ENCODE measurements at places on chromosomes 5 and 9. TPM values are rescaled to one million over a fixed set of nuclear protein-coding genes. Genes with fewer than 3 reads are reported as not detected.

DNA sequence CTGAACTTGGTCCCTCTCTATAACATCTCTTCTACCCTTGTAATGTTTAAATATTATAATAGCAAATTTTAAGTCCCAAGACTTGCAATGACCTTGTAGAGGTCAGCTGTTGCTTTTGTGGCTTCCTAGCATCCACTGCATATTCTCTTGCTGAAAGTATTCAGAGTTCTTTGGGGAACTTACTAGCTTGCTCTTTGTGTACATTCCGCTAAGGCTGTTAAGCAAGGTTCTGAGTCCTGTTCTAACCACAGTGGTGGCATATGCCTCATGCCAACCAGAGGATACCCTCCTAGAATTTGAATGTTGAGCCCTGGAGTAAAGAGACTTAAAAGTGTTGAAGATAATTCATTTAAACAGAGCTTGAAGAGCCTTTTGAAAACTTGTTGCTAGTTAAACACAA lies 570.9 kb downstream of the TLE1 start:
- H3K27me3 ChIP-seq: no peaks in the 10 kb centered on the region
- no peaks in the 10 kb centered on the region for H3K36me3 ChIP-seq
- H3K27ac ChIP-seq: no peak overlapping the region
- H3K4me1 ChIP-seq: no peaks in the 10 kb centered on the region
- DNase-seq: no peak
- H3K4me3 ChIP-seq: no peak overlapping the region

- H3K27ac ChIP-seq: peak overlapping the region; percentile 55
- no peaks in the 10 kb centered on the region for H3K27me3 ChIP-seq
- H3K4me1 ChIP-seq: no peaks in the 10 kb centered on the region
- no peak for DNase-seq
Measured at GRCh38 chr5:65808251-65808741, 86.3 kb downstream of the NLN start.

The GRM6 gene
- total RNA-seq: not detected

GRCh38 chr9:137029058-137029936 lies 1.3 kb upstream of the ABCA2 start:
- no peaks in the 10 kb centered on the region for H3K27me3 ChIP-seq
- H3K27ac ChIP-seq: no peak overlapping the region
- peak; percentile 87 for DNase-seq
- H3K36me3 ChIP-seq: no peaks in the 10 kb centered on the region
- peaks cover 17% of the 10 kb centered on the region for H3K4me1 ChIP-seq

DNA sequence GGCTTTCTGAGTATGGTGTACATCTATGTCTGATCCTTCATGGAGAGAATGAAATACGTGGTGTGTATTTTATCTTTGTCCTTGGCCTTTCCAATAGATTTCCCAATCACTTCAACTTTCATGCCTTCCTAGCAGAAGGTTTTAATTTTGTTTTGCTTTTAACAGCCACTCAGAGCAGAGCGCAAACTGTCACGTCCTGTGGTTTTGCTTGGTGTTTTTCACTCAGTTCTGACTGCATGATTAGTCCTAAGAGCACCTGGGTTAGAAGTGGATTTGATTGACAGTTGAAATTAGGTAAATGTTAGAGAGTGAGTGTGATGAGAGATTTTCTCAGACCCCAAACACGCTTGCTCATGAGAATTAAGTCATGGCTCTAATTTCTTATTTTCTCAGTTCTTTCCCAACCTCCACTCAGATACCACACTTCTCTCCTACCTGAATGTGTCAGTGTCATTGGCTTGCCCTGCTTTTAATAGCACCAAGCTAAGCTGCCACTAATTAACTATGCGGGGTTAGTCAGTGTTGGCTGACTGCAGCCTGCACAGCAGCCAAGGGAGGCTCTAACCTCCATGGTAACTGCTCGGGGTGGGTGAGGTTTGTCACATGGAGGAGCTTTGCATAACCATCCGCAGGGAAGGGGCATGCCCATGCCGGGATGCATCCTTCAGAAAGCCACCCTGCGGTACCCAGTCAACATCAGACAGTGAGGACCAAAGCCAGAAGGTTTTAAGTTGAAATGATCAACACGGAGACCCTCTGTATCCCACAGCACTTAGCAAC lies 173.4 kb downstream of the NR3C1 start:
- no peak overlapping the region for H3K27ac ChIP-seq
- H3K27me3 ChIP-seq: no peaks in the 10 kb centered on the region
- H3K4me3 ChIP-seq: no peak overlapping the region

GRCh38 chr5:178590141-178590923 lies at the start of gene COL23A1:
Gene COL23A1, minus strand, starts transcription at chr5:178590393.
- H3K4me1 ChIP-seq: peaks cover 7% of the 10 kb centered on the region
- no peaks in the 10 kb centered on the region for H3K27me3 ChIP-seq
- no peak for DNase-seq
- H3K27ac ChIP-seq: peak within 1 kb of the TSS; percentile 64
- H3K36me3 ChIP-seq: no peaks in the 10 kb centered on the region
- H3K4me3 ChIP-seq: peak within 1 kb of the TSS; percentile 67

DNA sequence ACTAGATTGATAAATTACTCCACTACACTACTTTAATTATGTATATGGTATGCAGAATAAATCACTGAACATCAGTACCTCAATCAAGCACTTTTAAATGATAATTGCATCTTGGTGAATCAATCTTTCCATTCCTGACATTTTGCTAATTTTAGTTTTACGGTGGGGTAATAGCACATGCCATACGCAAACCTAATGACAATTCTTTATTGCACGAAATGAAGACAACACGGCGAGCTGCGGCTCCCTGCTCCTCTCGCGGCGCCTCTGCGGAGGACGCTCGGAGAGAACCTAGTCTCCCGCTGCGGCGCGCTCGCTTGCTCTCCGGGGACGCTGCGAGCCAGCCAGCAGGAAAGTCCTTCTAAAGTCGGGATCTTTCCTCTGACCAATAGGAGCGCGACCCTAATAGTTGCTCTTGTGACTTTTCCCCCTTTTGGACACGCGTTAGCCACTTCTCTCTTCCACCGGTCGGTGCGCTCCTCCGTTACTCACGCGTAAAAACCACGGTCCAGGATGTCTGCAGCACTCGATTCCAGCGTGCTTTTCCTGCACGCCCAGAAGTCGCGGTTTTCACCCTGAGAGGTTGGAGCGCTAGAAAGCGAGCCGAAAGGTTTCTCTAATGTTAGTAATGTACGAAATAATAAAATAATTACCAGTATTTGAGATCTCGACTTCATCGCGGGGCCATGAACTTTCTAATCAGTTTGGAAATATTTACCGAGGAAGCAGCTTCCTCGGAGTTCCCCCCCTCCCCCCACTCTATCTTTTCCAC lies 1.0 kb upstream of the MEF2C start:
- no peaks in the 10 kb centered on the region for H3K27me3 ChIP-seq
- H3K36me3 ChIP-seq: no peaks in the 10 kb centered on the region
- H3K4me1 ChIP-seq: no peaks in the 10 kb centered on the region
- H3K27ac ChIP-seq: peak overlapping the region; percentile 95

GRCh38 chr5:95899006-95899405 lies 62.6 kb downstream of the ELL2 start:
- peaks cover 2% of the 10 kb centered on the region for H3K4me1 ChIP-seq
- no peak overlapping the region for H3K4me3 ChIP-seq
- peaks cover 70% of the 10 kb centered on the region for H3K36me3 ChIP-seq
- no peaks in the 10 kb centered on the region for H3K27me3 ChIP-seq
- H3K27ac ChIP-seq: no peak overlapping the region

DNA sequence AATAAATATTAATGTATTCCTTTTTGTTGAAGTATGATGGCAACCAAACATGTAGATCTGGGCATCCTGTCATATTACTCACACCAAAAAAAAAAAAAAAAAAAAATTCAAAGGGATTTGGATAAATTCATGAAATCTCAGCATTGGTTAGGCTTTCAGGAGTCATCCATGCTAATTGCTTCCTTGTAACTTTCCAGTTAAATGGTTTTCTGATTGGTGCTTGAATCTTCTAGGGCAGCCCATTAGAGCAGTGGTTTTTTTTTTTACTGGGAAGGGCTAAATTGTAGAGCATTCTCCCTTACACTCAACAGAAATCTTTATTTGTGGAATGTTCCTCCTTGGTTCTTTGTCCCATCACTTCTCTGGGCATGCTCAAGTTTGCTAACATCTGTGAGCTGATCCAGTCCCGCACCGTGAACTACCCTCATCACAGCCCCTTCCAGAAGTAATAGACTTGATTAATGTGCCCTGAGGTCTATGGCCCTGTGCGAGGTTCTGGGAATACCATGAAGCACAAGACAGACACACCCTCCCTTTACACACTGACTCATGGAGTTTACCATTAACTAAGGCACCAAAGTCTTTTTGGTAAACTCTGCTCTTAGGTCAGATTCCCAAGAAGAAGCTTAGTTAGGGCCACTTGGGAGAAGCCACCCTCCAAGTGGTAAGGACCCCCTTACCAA lies 56.0 kb downstream of the RGS3 start:
- peaks cover 48% of the 10 kb centered on the region for H3K4me1 ChIP-seq
- peaks cover 27% of the 10 kb centered on the region for H3K36me3 ChIP-seq
- H3K27me3 ChIP-seq: no peaks in the 10 kb centered on the region

DNA sequence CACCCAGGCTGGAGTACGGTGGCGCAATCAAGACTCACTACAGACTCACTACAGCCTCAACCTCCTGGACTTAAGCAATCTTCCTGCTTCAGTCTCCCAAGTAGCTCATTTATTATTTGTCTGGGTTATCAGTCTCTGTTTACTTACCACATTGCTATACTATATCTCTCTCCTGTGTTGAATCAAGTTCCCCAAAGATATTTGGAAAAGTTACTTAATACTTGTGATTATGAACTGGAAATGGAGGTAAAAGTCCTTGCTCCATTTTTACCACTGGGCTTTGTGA lies 55.6 kb downstream of the ANGPTL2 start:
- H3K4me3 ChIP-seq: no peak overlapping the region
- no peak overlapping the region for H3K27ac ChIP-seq
- no peaks in the 10 kb centered on the region for H3K36me3 ChIP-seq
- H3K27me3 ChIP-seq: no peaks in the 10 kb centered on the region
- DNase-seq: no peak

GRCh38 chr5:171269717-171270116 lies 39.3 kb upstream of the TLX3 start:
- no peaks in the 10 kb centered on the region for H3K27me3 ChIP-seq
- no peak overlapping the region for H3K4me3 ChIP-seq
- no peak for DNase-seq

All from ascending aorta (tissue), 2 donors.